ENCODE measurements at places on chromosomes 12 and 14.

DNA sequence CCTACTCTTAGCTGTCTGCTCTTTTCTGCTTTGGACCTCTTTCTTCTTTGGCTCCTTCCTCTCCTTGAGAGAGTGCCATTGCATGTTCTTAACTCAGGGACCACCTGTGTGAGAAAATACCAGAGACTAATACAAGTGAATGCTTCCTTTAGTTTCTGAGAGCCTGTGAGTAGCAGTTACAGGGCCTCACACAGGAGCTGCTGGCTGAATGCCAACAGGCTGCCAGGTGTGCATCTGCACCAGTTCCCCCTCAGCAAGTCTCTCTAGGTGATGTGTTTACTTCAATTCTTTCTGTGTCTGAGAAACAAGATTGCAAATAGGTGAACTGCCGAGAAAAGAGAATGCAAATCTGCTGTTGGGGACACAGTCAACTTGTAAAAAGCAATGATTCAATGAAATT lies 108.2 kb downstream of the STXBP6 start:
- DNase-seq = no peak

GRCh38 chr14:64465831-64466554 lies 694 bp downstream of the AKAP5 start:
- no peak for DNase-seq

- DNase-seq = no peak
Measured at GRCh38 chr14:43692706-43693105, 814.4 kb downstream of the FSCB start.

DNA sequence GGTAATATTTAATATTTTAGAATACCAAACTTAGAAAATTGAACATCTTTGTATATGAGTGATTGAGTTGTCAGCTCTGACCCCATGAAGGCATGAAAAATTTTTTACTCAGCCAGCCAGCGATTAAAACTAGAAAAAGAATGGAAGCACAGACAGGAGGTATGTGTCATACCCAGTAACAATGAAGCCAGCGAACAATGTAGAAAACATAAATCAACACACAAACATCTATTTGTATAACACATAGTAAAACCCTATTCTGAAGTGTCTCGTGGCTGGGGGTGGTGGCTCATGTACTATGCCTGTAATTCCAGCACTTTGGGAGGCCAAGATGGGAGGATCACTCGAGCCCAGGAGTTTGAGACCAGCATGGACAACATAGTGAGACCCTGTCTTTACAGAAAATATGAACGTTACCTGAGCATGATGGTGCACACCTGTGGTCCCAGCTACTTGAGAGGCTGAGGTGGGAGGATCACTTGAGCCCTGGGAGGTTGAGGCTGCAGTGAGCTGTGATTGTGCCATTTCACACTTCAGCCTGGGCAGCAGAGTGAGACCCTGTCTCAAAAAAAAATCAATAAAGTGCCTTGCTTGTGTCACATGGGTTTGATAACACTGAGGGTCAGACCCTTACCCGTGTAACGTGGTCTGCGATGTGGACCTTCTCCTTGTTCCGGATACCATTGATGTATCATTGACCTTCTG lies 5.9 kb downstream of the TCTN2 start:
- no peak for DNase-seq

GRCh38 chr12:31599053-31599452 lies 8.1 kb upstream of the DENND5B start:
- DNase-seq = no peak

DNA sequence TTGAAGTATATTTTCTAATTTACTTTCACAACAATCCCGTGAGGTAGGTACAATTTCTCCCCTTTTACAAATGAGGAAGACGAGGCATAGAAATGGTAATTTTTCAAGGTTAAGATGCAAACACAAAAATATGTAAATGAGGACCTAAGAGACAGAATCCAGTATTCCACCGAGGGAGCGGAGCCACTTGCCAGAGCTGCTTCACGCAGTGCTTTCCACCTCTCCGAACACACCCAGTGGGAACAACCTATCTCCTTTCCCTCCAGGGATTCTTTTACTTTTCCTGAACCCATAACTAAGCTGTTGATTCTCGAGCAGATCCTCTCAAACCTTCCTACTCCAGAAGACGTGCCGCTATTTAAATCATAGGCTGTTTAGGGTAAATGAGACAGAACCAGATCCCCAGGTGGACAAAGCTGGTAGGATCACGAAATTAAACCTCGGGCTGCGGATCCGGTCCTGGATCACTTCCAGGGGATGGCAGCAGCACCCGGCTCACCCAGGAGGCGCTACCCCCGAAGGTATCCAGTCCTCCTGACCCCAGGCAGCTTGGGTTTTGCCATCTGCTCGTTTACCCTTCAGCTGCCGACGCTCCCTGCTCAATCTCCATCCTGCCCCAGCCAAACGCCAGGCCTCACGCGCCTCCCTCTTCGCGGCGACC lies 1.5 kb downstream of the DDHD1 start:
- no peak for DNase-seq

Data from stimulated activated CD8-positive, alpha-beta memory T cell treated with anti-CD3 and anti-CD28 coated beads, Interleukin-4, amount 100 ng/mL, for 1 hour (primary cell).